Astrocyte of the cerebellum (primary cell): ENCODE measurements at places on chromosomes 4 and X.

DNA sequence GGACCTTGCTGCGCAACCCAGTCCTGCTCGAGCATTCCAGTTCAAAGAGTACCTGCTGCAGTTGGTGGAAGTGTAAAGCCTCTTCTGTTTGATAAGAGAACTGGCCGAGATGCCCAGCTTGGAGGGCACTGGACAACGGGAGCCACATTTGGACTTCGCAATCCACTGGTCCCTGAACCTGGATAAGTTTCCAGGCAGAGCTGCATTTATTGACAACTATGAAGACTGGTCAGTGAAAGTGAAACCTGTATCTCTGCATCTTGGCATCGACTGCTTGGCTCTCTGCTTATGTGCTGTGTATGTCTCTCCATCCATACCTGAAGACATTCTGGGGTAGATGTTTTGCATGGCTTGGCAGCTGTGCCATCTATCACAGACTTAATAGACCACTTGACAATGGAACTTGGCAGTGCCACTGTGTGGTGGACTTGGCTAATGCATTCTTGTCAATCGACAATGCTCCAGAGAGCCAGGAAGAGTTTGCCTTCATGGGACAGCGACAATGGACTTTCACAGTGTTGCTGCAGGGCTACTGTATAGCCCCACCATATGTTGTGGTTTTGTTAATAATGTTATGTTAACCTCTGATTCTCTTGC, 43.5 kb upstream of the ZBTB33 start:
- DNase-seq, result no peak

GRCh38 chrX:5702890-5703289, 525.8 kb downstream of the NLGN4X start:
- DNase-seq, result no peak

DNA sequence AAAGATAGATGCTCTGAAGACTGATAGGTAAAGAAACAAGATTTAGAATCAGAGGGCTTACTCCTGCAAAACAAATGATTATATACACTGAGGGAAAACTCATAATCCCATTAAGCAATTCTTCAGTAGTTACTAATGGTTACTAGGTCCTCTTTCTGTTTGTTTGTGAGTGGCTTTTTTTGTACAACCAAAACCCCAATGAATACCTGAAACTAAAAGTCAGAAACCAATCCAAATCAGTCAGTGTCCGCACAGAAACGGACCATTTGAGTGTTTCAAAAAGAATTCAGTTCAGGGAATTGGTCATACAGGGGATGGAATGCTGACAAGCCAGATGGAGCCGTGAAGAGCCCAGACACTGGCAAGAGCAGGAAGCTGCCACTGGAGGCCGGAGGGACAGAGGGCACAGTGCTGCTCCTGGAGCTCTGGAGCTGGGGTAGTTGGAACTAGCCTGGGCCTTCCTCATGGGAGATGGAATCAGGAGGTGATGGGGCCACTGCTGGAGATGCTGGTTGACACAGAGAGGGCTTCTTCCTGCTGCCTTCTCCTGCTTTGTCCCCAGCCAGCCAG, 31.9 kb downstream of the SETD7 start:
- no peak for DNase-seq

DNA sequence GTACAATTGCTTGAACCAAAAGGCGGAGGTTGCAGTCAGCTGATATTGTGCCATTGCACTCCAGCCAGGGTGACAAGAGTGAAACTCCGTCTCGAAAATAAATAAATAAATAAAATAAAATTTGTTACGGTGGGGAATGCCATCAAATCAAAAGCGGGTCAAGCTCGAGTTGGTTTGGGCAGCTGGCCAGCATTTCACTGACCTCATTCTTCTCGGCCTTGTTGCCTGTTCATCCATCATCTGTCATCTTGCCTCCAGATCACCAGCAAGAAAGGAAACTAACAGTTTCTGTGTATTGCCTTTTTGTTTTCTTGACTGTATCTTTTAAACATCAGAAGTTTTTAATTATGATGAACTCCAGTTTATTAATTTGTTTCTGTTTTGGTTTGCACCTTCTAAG, 31.5 kb upstream of the KLHL2 start:
- peak; percentile 12 for DNase-seq

DNA sequence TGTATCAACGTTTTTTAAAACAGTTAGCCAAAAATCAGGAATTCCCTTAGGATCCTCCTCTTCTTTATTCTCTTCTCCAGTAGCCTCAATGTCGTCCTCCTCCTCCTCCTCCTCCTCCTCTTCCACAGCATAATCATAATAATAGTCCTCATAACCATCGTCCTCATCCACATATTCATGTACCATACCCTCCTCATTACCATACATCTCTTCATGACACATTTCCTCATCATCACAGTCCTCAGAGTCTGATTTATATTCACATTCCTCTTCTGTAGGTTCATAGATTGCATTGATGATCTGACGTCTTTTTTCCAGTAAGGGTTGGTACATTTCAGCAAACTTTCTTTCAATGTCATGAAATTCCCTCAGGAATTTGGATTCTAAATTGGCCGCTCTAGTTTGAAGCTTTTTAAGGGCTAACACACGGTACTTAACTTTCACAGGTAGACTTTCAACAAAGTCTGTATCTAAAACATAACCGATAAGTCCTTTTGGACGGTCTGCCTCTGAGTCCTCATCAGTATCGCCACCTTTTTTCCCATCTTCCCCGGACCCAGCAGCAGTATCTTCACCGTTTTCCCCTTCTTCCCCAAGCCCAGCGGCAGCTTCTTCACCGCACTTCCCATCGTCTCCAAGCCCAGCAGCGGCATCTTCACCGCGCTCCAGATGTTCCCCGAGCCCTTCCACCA, 771 bp downstream of the NAP1L2 start:
- no peak for DNase-seq

DNA sequence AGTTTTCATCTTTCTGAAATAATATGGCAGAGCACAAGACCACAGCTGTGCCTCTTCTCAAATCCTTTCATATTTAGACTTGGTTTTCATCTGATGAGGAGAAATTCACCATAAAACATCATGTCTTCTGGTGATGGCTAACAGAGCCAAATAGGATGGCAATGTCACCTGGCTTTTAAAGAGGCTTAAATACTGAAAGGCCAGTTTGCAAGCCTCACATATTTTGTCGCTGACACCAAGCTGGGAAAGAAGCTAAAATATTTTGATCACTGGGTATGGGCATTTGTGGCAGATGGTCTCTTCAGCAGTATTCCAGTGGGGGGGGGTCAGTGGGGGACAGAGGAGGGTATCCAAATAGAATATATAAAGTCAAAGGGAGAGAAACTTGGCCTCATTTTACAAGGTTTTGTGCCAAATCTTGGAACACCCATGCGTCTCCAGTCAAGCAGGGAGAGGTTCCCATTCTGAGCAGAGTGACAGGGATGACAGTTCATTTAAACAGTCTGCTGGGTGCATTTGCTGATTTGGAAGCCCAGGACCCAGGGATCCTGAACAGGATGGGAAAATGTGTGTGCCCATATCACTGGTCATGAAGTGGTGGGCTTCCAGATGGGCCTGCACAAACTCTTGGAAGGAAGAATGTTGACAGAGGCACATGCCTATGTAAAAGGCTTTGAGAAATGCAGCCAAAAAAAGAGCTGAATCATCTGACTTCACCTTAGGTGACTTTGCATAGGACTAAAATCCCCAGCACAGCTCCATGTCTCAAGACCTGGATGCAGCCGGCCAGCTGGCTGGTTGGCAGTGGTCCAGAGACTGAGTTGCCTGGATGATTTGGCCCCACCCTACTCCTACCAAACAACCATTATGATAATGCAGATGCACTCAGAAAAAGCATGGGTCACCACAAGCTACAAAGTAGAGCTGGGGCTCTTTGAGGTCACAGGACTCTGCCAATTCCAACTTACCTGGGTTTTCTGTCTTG, 484.4 kb upstream of the NR3C2 start:
- DNase-seq, result peak; percentile 15

GRCh38 chrX:133249266-133250058, 31.3 kb upstream of the TFDP3 start:
- no peak for DNase-seq

- no peak for DNase-seq
Observed at GRCh38 chrX:112736310-112736709, 56.6 kb upstream of the LHFPL1 start.

- DNase-seq, result no peak
Observed at GRCh38 chr4:185004562-185005218, 13.6 kb upstream of the HELT start.

GRCh38 chr4:173530326-173531085, 477 bp upstream of the HAND2 start:
- DNase-seq, result no peak

GRCh38 chrX:148723551-148723950, 223.1 kb downstream of the AFF2 start:
- no peak for DNase-seq

GRCh38 chrX:150489359-150490015, 78.9 kb upstream of the MTM1 start:
- no peak for DNase-seq

DNA sequence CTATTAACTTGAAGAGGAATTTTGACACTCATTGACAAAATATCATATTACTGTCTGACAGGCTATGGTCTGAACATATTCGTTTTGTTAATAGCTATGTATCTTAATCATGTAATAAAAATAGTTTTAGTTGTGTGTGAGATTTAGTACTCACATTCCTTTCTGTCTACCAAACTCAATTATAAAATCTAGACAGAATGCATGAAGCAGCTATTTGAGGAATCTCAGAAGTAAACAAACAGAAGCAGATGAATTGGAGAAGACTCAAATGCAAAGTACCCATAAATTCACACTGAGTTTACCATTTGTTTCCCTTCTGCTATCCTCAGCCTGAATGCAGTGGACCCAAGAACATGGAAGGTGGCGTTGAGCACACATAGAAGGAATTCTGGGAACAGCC, 841.6 kb upstream of the AADAT start:
- DNase-seq, result peak; percentile 0

GRCh38 chr4:88448889-88449288, 8.0 kb upstream of the HERC5 start:
- no peak for DNase-seq

- DNase-seq, result no peak
Observed at GRCh38 chrX:50161127-50161526, 39.7 kb downstream of the AKAP4 start.

DNA sequence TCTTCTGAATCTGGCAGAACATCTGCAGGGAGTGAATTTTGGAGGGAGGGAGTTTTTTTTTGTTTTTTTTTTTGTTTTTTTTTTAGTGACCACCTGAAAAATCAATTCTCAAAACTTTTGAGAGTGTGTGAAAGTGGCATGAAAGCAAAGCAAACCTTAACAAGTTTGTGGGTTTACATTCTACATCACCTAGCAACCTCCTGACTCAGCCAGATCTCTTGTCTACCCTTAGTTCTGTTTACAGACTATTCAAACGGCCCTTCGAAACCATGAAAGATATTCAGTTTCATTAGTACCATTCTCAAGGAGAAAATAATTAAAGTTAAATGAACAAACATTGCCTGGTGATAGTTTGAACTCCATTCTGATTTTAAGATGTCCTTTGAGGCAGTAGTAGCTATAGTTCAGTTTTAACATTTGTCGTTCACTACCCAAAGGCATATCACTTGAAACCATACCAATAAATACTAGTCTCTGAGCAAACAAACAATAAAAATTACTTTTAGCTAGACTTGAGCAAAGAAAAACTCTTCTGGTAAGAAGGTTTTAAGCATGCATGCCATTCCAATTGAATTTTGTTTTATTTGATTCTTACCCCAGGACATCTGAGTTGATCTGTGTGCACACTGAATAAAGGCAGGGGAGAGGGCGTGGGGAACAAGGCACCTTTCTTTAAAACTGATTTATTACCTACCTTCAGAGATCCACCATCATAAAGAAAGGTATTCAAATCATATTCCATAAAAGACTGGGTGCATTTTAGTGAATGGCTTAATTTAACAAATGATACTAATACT, 137.7 kb downstream of the ARX start:
- peak; percentile 16 for DNase-seq
